ENCODE measurements at places on chromosomes 6 and 20.

GRCh38 chr6:19329078-19329477 lies 508.1 kb upstream of the ID4 start:
- no peak for DNase-seq

GRCh38 chr6:31882344-31882743 lies 3.5 kb upstream of the SLC44A4 start:
- DNase-seq = no peak

GRCh38 chr6:41047306-41047705 lies 5.0 kb downstream of the TSPO2 start:
- DNase-seq = no peak

DNA sequence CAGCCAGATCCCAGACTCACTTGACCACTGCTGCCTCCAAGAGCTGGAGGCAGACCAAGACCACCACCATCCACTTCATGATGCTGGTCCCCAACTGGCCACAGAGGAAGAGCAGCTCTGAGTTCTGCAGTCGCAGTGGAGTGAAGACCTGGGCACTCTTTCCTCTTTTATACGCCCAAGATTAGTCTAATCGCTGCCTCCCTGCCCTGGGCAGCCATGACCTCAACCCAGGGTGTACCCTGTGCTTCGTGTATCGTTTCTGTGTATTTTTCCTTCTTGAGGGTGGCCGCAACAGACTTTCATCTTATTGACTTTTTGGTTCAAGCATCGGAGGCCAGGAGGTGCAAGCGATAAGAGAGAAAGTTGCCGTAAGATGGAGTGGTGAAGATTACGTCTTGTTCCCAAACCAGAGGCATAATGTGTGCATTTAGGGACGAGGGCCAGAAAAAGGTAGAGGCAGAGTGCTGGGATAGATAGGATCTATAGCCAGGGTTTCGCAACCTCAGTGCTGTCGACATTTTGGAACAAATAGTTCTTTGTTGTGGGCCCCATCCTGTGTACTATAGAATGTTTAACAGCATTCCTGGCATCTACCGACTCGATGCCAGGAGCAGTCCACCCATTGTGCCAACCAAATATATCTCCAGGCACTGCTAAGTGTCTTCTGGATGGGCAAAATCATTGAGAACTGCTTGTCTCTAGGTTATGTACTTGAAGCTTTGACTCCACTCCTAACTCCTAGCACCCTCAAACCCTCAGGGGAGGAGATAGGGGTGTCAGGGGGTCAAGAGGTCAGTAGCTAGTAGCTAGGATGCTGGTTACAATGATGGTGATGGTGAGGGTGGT lies at the start of gene PGC:
TSS of gene PGC (minus strand) at position 142 of the 846 bp plus-strand sequence. CDS start at position 79, 63 bp downstream.
- no peak for DNase-seq
